Mucosa of gallbladder (tissue), 1 donor: ENCODE measurements at places on chromosomes 6 and 20. TPM values are rescaled to one million over a fixed set of nuclear protein-coding genes. Genes with fewer than 3 reads are reported as not detected.

- DNase-seq: no peak
Measured at GRCh38 chr6:163337958-163338357, 76.6 kb upstream of the QKI start.

The TGM3 gene
- total RNA-seq: 1.4 TPM

The LGSN gene
- 0.06 TPM for total RNA-seq

GRCh38 chr20:2401527-2401926 is 20.8 kb downstream of the TGM6 start:
- DNase-seq: no peak

DNA sequence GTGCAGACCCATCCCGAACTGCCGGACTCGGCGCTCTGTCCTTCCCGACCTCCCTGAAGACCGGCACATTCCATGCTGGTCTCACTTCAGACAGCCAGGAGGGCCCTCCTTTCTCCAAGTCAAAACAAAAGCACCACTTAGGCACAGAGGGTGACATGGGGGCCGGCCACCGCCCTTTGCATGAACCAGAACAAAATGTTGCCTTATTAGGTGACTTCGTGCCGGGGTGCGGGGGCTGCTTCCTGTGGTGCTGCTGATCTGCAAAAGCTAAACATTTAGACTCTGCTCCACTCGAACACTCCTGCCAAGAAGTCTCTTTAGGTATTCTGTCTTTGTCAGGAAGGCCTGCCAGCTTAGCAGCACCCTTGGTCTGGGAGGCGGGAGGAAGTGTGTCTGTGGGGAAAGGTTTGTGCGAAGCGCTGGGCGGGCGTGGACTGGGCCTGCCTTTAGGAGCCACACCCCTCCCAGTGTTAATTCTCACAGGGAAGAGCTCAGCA is 133.8 kb downstream of the SMOC2 start:
- peak; percentile 54 for DNase-seq

- DNase-seq: no peak
Measured at GRCh38 chr6:21438986-21439352, 154.6 kb upstream of the SOX4 start.
